Kidney (tissue), 22 donors: ENCODE measurements at places on chromosomes 3 and 15. TPM values are rescaled to one million over a fixed set of nuclear protein-coding genes. Genes with fewer than 3 reads are reported as not detected.

The OXTR gene
- 1.2 TPM for total RNA-seq

The SCG5 gene
- 1.3 TPM for total RNA-seq

The FANCD2OS gene
- not detected for total RNA-seq

The FANCD2 gene
- total RNA-seq, result 4.8 TPM

The SSUH2 gene
- 0.44 TPM for total RNA-seq
